Epithelial cell of alveolus of lung (primary cell): ENCODE measurements at places on chromosomes 1 and 21. TPM values are rescaled to one million over a fixed set of nuclear protein-coding genes. Genes with fewer than 3 reads are reported as not detected.

LRRC53 gene
- not detected in 2 replicates for total RNA-seq

GJB5 gene
- not detected in 2 replicates for total RNA-seq

TCEA3 gene
- total RNA-seq: 2.5 and 6.2 TPM in 2 replicates

SDE2 gene
- total RNA-seq: 17.2 and 20.0 TPM in 2 replicates

FAAH gene
- total RNA-seq: 0.65 and 0.72 TPM in 2 replicates

TAS1R1 gene
- not detected in 2 replicates for total RNA-seq

S100A12 gene
- not detected in 2 replicates for total RNA-seq

TSPAN2 gene
- 2.3 and 2.9 TPM in 2 replicates for total RNA-seq

ASB17 gene
- not detected in 2 replicates for total RNA-seq

KCNA3 gene
- total RNA-seq: 0.64 and 0.91 TPM in 2 replicates

TTC39A gene
- total RNA-seq: 0.26 and 0.40 TPM in 2 replicates

FCRL4 gene
- total RNA-seq: not detected in 2 replicates

FMO4 gene
- total RNA-seq: 2.1 and 3.8 TPM in 2 replicates

LCE3E gene
- not detected in 2 replicates for total RNA-seq

AMY2B gene
- 0.65 and 3.6 TPM in 2 replicates for total RNA-seq

GBP5 gene
- not detected in 2 replicates for total RNA-seq

HES2 gene
- 0.08 and 5.0 TPM in 2 replicates for total RNA-seq

OR10J1 gene
- not detected in 2 replicates for total RNA-seq

GBP3 gene
- total RNA-seq: 23.7 and 25.6 TPM in 2 replicates

NOTCH2NLA gene
- total RNA-seq: 9.7 and 32.5 TPM in 2 replicates

LCE2A gene
- not detected in 2 replicates for total RNA-seq

ELAPOR1 gene
- 0.13 and 0.48 TPM in 2 replicates for total RNA-seq

TFAP2E gene
- 0.16 and 0.26 TPM in 2 replicates for total RNA-seq

FAM131C gene
- not detected in 2 replicates for total RNA-seq

B4GALT2 gene
- total RNA-seq: 25.1 and 117 TPM in 2 replicates

RHCE gene
- total RNA-seq: 0.56 and 1.3 TPM in 2 replicates

HEYL gene
- total RNA-seq: 0.48 and 14.0 TPM in 2 replicates

DYNLT4 gene
- total RNA-seq: not detected in 2 replicates

ZBTB8A gene
- 4.4 and 7.3 TPM in 2 replicates for total RNA-seq

P3R3URF gene
- not detected in 2 replicates for total RNA-seq

C8B gene
- total RNA-seq: not detected in 2 replicates

SASS6 gene
- 1.9 and 3.0 TPM in 2 replicates for total RNA-seq

FAM177B gene
- not detected in 2 replicates for total RNA-seq

LCA5L gene
- total RNA-seq: 1.2 and 2.4 TPM in 2 replicates

CR2 gene
- not detected in 2 replicates for total RNA-seq

DNM3 gene
- total RNA-seq: 0.91 and 1.6 TPM in 2 replicates

RHD gene
- not detected in 2 replicates for total RNA-seq

RIPPLY3 gene
- 0.13 TPM in 1 of 2 replicates, not detected in the other for total RNA-seq

INKA2 gene
- total RNA-seq: 0.72 and 1.8 TPM in 2 replicates

FAM72D gene
- 0.40 and 1.6 TPM in 2 replicates for total RNA-seq

USP24 gene
- total RNA-seq: 19.7 and 30.2 TPM in 2 replicates

DISP1 gene
- 4.0 and 4.9 TPM in 2 replicates for total RNA-seq

HES5 gene
- not detected in 2 replicates for total RNA-seq

FLG gene
- under 0.01 TPM in 1 of 2 replicates, not detected in the other for total RNA-seq
